Kidney (tissue), 22 donors: ENCODE measurements at places on chromosomes 12 and 14. TPM values are rescaled to one million over a fixed set of nuclear protein-coding genes. Genes with fewer than 3 reads are reported as not detected.
A peak's percentile ranks its signal among the peaks of the same experiment; 100 is the strongest.

DNA sequence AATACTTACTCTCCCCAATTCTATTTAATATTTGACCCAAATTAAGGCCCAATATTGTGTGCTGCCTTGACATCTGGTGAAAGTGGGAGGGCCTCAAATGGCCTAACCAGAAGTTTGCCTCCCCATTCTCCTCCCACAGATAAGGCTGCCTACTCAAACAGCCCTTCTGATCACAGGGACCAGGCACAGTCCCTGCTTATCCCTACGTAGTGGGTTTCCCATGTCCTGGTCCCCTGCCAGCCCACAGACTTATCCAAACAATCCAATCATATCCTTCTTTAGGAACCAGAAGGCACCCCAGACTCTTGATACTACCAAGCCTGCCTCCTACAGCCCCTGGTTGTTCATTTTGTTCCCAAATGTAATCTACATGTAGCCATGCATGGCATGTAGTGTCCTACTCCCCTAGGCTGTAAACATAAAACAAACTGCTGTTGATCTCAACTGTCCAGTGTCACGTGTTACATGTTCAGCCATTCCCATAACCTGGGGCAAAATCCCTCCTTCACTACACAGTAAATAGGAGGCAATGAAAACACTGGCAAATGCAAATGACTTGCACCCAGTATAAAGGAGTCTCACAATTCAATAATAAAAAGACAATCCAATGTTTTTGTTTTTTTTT lies 49.3 kb downstream of the EEA1 start:
- DNase-seq: no peak

GRCh38 chr14:71244341-71244740 lies 337.1 kb downstream of the PCNX1 start:
- no peak for DNase-seq

GRCh38 chr12:16475521-16475920 lies 128.1 kb downstream of the MGST1 start:
- DNase-seq: no peak

AICDA gene
- not detected for total RNA-seq

TPPP2 gene
- not detected for total RNA-seq

DNA sequence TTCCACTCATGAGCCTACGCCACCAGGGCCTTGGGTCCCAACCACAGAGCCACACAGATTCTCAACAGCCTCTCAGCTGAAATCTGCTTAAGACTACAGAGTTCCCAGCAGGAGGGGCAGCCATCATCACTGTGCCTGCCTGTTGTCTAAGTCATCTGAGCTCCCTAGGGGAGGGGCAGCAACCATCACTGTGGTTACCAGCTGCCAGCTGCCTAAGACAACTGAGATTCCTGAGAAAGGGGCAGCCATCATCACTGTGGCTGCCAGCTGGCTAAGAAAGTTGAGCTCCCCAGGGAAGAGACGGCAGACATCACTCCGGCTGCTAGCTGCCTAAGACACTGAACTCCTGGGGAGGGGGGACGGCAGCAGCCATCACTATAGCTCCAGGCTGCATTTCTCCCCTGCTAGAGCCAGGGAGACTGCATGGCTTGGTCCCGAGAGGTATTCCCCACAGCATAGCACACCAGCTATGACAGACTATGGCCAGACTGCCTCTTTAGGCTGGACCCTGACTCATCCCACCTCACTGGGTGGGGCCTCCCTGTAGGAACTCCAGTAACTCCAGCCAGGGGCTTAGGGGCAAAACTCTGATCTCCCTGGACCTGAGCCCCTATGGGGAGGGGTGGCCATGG lies 37.2 kb upstream of the C14orf132 start:
- DNase-seq: peak; percentile 63

DNA sequence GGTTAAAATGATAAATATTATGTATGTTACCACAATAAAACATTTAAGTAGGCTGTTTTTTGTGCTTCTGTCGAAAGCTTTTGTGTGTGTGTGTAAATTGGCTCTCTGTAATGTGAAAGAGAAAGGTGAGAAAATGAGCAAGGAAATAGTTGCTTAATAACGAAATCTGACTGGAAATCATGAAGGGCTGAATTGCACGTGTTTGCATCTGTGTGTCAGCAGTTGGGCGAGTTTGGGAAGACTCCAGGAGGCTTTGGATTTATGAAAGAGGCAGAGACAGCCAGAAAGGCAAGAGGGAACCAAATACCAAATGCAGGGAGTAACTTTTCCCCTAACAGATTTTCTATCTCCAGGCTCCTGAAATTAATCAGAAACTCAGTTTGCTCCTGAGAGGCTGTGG lies 47.2 kb upstream of the PLEKHG3 start:
- no peak for DNase-seq

- no peak for DNase-seq
These were observed 59.8 kb upstream of the BCL11B start for GRCh38 chr14:99331811-99332210.

- DNase-seq: peak; percentile 83
These were observed 941 bp upstream of the PPP1CC start for GRCh38 chr12:110743571-110744093.

- no peak for DNase-seq
These were observed 6.2 kb downstream of the DTX1 start for GRCh38 chr12:113062502-113063395.

DNA sequence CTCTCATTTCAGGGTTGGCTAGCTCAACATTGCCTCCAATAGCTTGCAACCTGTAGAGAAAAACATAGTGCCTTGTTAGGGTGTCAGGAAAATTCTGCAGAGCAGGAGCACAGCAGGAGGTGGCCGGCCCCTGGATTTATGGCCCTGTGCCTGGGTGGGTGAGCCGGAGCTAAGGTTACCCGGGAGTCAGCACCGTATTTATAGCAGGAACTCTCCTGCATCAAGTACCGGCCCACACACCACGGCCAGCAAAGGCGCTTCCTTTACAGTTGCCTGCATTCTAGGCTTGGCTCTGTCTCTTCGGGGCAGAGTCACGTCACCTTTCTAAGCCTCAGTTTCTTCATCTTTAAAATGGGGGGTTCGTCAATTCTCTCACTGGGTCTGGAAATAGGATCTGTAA lies 52.8 kb upstream of the EML1 start:
- no peak for DNase-seq

GRCh38 chr12:111094157-111095010 lies 174.0 kb upstream of the MYL2 start:
- DNase-seq: peak; percentile 47

ACOT6 gene
- total RNA-seq: not detected

DNA sequence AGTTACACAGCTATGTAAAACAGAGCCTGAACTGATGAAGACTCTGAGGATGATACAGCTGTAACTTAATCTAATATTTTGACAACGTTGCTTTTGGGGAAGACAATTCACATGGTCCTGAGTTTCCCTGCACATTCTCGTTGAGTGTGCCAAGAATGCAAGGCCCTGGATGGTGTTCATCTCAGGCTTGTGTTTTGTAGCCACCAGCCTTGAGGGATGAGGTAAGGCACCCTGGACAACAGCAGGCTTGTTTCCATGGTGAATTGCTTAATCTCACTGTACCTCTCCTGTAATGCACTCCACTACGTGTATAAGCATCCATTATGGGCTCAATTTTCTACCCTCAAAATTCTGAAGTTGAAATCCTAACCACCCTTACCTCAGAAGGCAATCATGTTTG lies 2.1 kb downstream of the CATSPERB start:
- DNase-seq: no peak

SERPINA1 gene
- 1,861 TPM for total RNA-seq

- no peak for DNase-seq
These were observed 1.2 kb downstream of the NT5DC3 start for GRCh38 chr12:103839609-103840461.

POTEM gene
- total RNA-seq: not detected

GRCh38 chr12:18620986-18621385 lies 116.8 kb downstream of the PLCZ1 start:
- DNase-seq: no peak

CLEC4D gene
- total RNA-seq: 0.41 TPM

ARHGAP9 gene
- 18.1 TPM for total RNA-seq

GRCh38 chr14:34179727-34180126 lies 228.9 kb upstream of the EGLN3 start:
- no peak for DNase-seq

GRCh38 chr14:68753690-68754089 lies 39.2 kb downstream of the ZFP36L1 start:
- DNase-seq: no peak

DNA sequence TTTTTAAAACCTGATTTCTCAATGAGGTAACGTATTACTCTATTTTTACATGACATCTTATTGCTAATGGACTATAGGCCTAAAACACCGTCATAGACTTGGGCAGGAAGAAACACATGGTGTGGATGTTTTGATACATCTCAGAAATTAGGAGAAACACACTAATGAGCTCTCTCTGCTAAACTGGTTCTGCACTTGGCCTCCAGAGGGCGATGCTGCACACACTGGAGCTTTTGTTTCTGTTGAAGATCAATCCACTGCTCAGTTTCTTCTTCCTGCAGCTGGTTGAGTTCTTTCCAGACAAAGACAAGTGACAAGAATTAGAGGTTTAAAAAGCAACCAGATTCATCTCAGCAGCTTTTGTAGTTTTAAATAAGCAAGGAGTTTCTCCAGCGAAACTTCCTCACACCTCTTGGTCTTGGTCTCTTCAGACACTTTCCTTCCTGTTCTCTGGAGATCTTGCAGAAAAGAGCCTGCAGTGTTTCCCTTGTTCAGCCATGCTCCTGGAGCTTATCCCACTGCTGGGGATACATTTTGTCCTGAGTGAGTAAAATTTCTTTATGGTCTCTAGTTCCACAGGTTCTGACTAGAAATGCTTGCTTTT lies 178.5 kb upstream of the OR4E1 start:
- no peak for DNase-seq

DNA sequence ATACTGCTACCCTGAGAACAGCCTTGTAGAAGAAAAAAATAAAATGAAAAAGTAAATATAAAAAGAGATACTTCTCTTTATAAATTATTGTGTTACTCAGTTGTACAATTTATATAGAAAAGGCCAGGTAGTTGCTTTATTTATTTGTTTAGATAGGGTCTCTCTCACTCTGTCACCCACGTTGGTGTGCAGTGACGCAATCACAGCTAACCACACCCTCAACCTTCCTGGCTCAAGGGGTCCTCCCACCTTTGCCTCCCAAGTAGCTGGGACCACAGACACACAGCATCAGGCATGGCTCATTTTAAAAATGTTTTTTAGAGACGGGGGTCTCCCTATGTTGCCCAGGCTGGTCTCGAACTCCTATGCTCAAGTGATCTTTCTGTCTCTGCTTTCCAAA lies 175.4 kb upstream of the PZP start:
- no peak for DNase-seq

DNA sequence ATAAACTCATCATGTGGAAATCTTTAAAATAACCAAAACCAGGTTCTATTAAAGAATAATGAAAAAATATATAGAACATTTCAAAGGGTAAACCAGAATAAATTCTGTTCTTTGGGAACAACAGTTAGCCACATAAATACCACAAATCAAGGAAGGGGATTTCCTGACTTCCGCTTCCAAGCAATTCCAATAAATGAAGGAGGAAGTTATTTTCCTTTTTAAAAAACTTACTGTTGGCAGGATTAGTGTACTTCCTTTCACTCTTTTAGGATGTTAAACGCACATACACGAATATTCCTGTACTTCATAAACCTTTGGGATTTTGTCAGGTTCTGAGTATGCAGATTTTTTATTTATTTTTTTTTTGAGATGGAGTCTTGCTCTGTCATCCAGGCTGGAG lies 13.7 kb upstream of the LIMA1 start:
- DNase-seq: no peak

ALX1 gene
- total RNA-seq: 1.6 TPM

- no peak for DNase-seq
These were observed 156.8 kb downstream of the CRADD start for GRCh38 chr12:93833946-93834345.

SMAGP gene
- 28.5 TPM for total RNA-seq

GRCh38 chr14:65810322-65810721 lies 397.8 kb downstream of the FUT8 start:
- peak; percentile 37 for DNase-seq

DNA sequence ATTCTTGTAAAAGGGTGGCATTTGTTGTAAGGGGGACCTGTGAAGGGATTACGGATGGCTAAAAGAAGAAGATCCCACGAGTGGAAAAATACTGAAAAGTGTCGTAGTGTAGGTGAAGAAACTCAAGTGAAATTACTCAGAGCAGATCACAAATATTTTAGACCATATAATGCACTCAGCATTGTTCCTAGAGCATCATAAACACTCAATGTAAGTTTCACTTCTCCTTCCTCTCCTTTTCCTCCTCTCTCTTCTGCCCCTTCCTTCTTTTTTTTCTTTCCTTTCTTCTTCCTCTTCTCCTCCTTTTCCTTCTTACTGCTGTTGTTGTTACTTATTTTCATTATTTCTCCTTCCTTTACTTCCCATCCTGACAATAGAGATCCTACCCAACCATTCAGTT lies 445.6 kb downstream of the ADAMTS20 start:
- no peak for DNase-seq

- DNase-seq: no peak
These were observed 23.7 kb downstream of the PLXNC1 start for GRCh38 chr12:94172031-94172430.

GRCh38 chr14:31414190-31414833 lies 6.0 kb downstream of the HEATR5A start:
- no peak for DNase-seq

- DNase-seq: no peak
These were observed 3.4 kb upstream of the DLK1 start for GRCh38 chr14:100723135-100723829.

- no peak for DNase-seq
These were observed 12.8 kb downstream of the DIP2B start for GRCh38 chr12:50517421-50518048.

- DNase-seq: no peak
These were observed 12.4 kb downstream of the TBC1D30 start for GRCh38 chr12:64836856-64837255.

DNA sequence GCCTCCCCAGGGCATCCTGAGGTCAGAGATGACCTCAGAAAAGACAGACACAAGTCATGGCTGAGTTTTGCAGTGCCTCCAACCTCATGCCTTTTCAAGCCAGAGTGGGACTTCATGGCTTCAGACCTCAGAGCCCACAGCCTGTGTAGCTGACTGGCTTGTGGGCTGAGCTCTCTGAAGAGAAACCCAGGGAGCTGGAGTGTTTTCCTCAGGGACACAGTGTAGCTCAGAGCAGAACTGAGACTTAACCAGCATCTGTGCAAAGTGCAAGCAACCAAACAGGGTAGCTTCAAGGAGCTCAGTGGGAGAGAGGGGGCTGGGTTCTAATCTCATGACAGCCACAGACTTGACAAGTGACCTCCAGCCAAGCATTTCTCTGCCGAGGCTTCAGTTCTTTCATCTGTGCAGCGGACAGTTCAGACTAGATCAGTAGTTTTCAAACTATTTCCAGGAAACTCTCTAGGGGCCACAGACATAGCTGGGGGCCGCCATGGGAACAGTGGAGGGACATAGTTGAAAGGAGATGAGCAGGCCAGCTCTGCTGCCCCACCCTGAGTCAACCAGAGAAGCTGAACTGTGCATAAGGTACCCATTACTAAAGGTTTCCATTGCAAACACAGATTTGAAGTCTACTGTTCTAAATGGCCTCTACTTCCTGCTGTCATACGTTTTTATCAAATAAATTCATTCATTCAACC lies 80.0 kb downstream of the LGMN start:
- DNase-seq: no peak
